Fibroblast of the aortic adventitia (primary cell): ENCODE measurements at places on chromosomes 12 and 14. TPM values are rescaled to one million over a fixed set of nuclear protein-coding genes. Genes with fewer than 3 reads are reported as not detected.

Gene SELPLG
- 0.57 and 1.5 TPM in 2 replicates for total RNA-seq

Gene GYS2
- total RNA-seq, result not detected in 2 replicates

Gene LMNTD1
- total RNA-seq, result 1.3 TPM in 1 of 2 replicates, not detected in the other

Gene TMEM30B
- 3.8 and 4.9 TPM in 2 replicates for total RNA-seq

Gene CHFR
- 24.3 and 41.9 TPM in 2 replicates for total RNA-seq

Gene TMPRSS12
- total RNA-seq, result not detected in 2 replicates

Gene MFAP5
- total RNA-seq, result 220 and 259 TPM in 2 replicates

Gene C1QL4
- total RNA-seq, result 0.18 TPM in 1 of 2 replicates, not detected in the other

Gene NFKBIA
- 34.1 and 86.6 TPM in 2 replicates for total RNA-seq

Gene ADAM20
- 1.3 and 1.4 TPM in 2 replicates for total RNA-seq

Gene PRKD1
- total RNA-seq, result 11.4 and 11.5 TPM in 2 replicates

Gene GLS2
- total RNA-seq, result 0.36 TPM in 1 of 2 replicates, not detected in the other

Gene DIO2
- 0.74 and 66.0 TPM in 2 replicates for total RNA-seq

Gene KCNMB4
- 2.0 TPM in 2 replicates for total RNA-seq

Gene GARIN6
- not detected in 2 replicates for total RNA-seq

Gene ANG
- total RNA-seq, result 4.8 and 11.4 TPM in 2 replicates

Gene HIP1R
- 11.1 and 11.2 TPM in 2 replicates for total RNA-seq

Gene AQP2
- total RNA-seq, result not detected in 2 replicates

Gene FAM161B
- total RNA-seq, result 2.3 and 3.1 TPM in 2 replicates

Gene VWF
- 1.4 and 4.5 TPM in 2 replicates for total RNA-seq

Gene ADGRD1
- 1.2 and 22.3 TPM in 2 replicates for total RNA-seq

Gene GPR84
- not detected in 2 replicates for total RNA-seq

Gene FAR2
- 4.7 and 22.5 TPM in 2 replicates for total RNA-seq
